ENCODE measurements at places on chromosomes 3 and 15.

GRCh38 chr3:112293368-112294321, at the start of gene SLC9C1:
Gene SLC9C1, minus strand, starts transcription at chr3:112294216. Its CDS starts 7,425 bp downstream, at chr3:112286791.
- DNase-seq: peak; percentile 8

DNA sequence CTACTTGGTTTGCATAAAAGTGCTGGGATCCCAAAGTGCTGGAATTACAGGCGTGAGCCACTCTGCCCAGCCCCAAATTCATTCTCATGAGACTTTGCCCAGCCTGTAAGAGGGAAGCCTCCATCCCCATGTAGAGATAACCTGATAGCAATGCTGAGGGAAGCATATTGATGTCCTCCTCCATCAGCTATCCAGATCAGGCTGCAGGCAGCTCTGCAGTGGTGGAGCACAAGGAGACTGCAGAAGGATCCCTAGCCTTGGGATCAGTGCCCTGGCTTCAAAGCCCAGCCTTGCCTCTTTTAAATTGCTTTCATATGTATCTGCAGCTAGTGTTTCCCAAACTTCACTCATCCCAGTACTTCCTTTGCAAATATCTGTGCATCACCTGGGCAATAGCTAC, 32.7 kb downstream of the MECOM start:
- DNase-seq: no peak

GRCh38 chr3:153094386-153094785, 67.6 kb upstream of the RAP2B start:
- no peak for DNase-seq

GRCh38 chr3:140081887-140082286, 146.9 kb downstream of the CLSTN2 start:
- DNase-seq: no peak

DNA sequence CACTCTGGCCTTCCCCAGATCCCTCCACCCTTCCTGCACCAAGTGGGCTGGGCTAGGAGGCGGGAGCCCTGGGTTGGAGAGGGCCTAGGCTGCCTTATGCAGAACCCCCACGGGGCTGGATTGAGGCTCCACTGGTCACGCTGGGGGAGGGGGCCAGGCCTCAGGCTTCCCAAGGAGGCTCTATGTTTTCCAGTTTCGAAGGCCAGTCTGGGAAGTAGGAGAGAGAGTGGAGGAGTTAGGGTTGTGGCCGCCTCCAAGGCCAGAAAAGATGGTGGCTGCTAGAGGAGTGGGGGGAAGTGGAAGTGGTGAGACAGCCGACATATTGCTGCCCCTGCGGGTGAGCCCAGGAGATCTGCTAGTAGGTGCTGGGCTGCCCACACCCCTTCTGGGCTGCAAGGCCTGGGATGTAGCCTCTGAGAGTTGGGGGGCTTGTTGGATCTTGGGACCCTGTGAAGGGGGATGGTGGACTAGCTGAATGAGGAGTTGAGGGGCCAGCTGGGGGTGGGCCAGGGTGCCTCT, 1.2 kb downstream of the GNAI2 start:
- no peak for DNase-seq

DNA sequence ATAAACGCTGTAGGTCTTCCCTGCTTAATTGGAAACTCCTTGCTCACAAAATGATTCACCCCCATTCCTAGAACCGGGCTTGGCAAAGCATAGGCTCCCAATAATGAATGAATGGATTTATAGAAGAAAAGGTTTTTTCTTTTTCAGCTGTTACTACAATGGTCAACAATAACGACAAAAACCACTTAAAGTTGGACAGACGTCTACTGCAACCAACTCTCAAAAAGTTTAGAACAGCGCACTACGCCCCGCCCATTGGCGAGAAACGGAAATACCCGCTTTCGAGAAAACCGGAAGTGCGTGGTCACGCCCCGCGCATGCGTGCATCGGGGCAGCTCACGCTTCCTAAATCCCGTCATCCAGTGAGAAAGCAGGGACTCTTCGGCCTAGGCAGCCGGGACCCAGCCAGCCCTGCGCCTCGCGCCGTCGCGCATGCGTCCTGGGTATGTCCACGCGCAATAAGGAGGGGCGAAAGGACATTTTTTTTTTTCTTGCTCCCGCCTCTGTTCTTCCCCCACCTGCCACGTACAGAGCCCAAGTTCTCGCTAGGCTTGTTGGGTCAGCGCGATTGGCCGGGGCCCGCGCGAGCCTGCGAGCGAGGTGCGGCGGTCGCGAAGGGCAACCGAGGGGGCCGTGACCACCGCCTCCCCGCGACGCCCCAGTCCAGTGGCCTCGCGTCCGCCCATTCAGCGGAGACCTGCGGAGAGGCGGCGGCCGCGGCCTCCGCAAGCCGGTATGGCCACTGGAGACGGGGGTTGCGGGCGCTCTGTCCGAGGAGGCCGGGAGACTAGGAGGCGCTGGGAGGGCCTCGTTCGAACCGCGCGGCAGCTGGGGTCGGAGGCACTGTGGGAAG, at the start of gene TFG:
TSS of gene TFG (plus strand) at position 506 of the 853 bp plus-strand sequence. CDS start 4,192 bp downstream, outside the sequence.
- peak; percentile 96 for DNase-seq

DNA sequence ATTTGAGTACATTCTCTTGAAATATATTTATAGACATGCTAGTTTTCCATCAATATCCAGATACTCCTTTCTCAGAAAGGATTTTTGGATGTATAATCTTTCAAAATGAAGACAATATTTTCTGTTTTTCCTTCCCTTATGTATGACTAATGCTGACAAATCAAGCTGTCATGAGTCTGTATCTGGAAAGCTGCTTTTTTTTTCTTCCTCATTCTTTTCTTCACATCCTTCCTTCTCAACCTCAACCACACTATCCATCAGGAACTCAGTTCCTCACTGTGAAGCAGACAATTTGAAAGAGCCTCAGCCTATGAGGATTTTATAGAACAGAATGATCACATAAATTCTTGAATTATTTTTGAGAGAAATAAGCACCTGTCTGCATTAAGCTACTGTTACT, 335.9 kb upstream of the EPHA6 start:
- DNase-seq: no peak

DNA sequence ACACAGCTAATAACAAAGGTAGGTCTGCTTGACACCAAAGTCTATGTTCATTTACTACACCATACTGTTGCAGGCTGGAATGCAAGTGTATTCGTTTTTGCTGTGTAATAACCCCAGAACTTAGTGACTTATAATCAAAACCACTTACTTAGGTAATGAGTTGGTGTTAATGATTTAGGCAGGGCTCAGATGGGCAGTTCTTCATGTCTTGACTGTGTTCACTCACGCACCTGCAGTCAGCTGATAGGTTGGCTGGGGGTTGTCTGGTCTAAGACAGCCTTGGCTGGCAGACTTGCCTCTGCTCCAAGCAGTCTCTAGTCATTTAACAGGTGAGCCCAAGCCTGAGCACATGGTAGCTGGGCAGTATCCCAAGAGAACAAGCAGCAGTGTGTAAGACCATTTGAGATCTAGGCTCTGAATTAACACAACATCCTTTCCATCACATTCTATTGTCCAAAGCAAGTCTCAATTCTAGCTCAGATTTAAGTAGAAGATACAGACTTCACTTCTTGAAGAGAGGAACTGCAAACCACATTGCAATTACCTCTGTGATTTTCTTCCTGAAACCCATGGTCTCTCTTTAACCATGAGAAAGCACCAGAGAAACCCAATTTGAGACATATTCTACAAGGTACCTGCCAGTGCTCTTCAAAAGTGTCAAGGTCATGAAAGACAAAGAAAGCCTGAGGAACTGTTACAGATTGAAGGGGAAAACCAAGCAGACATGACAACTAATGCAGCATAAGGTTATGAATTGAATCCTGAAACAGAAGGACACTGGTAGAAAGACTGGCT, 13.3 kb upstream of the DCLK3 start:
- no peak for DNase-seq

DNA sequence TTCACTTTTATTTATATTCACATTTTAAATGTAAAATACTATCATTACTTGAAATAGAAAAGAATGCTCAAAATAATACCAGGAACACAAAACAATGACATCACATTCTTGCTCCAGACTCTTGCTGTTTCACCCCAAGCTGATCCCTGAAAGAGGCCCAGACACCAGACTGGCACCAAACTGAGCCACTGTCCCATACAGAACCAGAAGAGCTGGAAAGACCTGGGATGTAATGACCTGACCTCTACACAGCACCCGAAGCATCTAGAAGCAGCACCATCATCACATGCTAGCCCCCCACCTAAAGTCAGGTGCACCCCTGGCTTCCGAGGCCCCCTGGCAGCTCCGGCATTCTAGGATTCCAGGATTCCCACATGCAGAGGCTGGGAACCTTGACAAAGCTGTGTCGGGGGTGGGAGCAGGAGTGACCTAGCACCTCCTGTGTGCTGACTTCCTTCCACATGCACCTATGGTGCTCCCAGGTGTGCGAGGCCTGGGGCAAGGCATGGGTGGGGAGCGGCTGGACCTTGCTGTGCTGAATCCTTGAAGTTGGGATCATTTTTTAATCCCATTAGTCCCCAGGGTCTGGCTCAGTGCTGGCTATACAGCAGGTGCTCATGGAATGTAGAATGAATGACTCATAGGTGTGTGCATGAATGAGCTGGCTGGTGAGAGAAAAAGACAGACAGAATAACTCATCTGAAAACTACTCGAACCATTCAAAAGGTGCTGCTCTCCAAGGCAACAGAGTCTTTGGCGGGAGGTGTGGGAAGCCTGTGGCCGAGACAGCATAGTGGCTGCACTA, 144.7 kb upstream of the IQSEC1 start:
- no peak for DNase-seq

- no peak for DNase-seq
Observed at GRCh38 chr3:156539051-156539450, 15.9 kb downstream of the SSR3 start.

- DNase-seq: peak; percentile 2
Observed at GRCh38 chr3:100710261-100710968, 1.1 kb downstream of the TFG start.

DNA sequence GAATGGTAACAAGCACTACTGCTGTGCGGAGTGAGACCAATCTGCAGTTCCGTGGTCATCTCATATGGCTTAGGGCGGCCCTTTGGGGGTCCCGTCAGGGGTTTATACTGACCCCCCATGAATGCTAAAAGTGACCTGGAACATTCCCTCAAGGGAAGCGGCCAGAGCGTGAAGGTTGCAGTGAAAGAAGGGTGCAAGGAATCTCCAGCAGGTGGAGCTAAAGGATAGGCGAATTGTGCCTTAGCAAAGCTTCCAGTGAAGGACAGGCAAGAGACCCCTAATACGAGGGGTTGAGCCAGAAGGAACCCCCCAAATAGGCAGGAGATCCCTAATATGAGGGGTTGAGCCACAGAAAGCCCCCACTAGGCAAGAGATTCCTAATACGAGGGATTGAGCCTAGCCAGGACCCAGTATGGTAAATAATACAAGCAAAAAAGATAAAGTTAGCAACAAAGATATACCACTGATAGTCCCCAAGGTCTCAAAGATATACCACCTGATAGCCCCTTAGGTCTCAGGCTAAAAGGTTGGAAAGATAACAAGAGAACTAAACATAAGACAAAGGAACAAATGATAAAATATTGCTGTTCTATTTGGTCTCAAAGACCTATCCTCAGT, 32.8 kb downstream of the ZNF589 start:
- peak; percentile 15 for DNase-seq

DNA sequence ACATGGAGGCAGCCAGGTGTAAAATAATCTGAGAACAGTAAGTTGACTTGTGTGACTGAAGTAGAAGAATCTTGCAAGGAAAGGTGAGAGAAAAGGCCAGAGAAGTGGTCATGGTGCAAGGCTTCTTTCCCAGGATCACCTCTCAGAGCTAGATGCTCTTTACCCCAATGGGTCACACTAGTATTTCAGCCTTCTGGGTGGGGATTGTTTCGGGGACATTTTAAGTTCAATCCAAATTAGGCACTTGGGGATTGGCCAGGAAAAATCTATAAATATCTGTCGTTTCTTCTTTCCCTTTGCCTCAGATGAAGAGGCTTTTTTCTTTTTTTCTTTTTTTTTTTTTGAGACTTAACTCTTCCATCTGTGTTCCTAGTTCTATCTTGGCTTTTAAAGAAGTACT, 188.0 kb downstream of the KLHL25 start:
- no peak for DNase-seq

GRCh38 chr3:105274536-105274935, 92.2 kb upstream of the ALCAM start:
- DNase-seq: no peak

DNA sequence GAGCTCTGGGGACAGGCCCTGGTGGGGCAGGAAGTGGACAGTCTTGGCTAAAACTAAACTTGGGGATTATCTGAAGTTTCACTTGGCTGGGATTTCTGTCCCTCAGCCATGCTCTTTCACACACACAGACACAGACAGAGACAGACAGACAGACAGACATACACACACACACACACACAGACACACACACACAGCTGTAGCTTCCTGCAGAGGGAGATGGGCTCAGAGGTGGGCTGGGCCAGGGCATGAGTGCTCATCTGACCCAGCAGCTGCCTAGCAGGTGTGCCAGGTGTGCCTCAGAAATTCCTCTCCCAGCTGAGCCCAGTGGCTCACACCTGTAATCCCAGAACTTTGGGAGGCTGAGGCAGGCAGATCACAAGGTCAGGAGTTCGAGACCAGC, 3.3 kb downstream of the RHOV start:
- no peak for DNase-seq

DNA sequence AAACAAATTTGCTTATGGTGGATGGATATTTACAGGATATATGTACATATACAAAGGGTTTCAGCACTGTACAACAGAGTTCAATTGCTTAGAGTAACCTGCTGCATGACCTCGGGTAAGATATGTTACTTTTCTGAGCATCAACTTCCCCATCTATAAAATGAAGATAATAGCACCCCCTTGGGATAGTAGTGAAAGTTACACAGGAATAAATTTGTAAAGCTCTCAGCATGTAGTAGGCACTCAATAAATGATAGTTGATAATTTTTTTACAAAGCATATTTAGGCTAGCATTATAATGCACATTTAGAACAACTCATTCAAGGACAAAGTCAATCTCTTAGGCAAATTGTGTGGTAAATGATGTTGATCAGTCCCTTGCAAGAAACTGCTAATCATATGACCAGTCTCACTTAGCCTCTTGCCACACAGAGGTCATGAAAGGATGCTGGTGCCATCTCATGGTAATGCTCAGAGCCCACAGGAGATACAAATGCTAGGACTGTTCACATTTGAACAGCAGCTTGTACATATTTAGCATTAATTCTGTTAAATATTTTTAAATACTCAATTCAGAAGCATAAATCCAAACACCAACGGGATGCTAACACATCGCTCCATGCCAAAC, 123.9 kb downstream of the MAGI1 start:
- DNase-seq: no peak

- DNase-seq: no peak
Observed at GRCh38 chr15:73633991-73634495, 854 bp upstream of the NPTN start.

Measured in NCI-H1694 treated with DMSO at 0.1 percent for 48 hours (cell line).